ENCODE measurements at places on chromosomes 12 and 14.

- peaks cover 3% of the 10 kb centered on the region for H3K4me1 ChIP-seq
- no peak overlapping the region for H3K27ac ChIP-seq
- no peaks in the 10 kb centered on the region for H3K27me3 ChIP-seq
- DNase-seq, result no peak
Measured at GRCh38 chr14:58746261-58746660, 108.5 kb downstream of the DACT1 start.

DNA sequence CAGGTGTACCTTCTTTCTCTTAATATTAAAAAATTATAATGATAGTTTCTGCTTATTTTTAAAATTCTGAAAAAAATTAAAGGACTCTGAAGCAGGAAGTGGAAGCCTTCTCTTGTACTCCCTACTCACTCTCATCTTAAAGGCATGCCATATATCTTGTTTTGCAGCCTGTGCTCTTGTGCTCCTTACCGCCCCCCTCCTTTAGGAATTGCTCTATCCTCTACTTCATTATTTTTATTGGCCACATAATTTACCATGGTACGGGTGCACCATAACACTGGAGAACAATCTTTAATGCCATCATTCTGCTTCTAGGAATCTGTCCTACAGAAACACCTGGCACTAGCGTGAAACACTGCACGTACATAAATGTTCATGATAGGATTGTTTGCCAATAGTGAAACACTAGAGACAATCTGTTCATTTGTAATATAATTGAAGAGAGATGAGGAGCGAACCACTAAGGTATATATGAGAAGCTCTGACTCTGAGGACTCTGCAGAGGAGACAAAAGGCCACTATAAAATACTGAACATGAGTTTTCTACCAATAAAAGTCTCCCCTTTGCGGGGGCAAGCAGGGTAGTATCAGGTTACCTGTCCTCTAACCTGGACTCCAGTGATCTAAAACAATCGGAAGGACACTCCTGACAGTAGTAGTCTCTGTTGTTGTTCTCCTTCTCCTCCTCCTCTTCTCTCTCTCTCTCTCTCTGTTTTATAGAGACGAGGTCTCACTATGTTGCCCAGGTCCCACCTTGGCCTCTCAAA lies 6.3 kb upstream of the NYNRIN start:
- H3K36me3 ChIP-seq, result no peaks in the 10 kb centered on the region
- peaks cover 2% of the 10 kb centered on the region for H3K4me1 ChIP-seq
- H3K27ac ChIP-seq, result no peak overlapping the region
- no peak overlapping the region for H3K4me3 ChIP-seq
- no peaks in the 10 kb centered on the region for H3K27me3 ChIP-seq

GRCh38 chr14:100128688-100129087 lies 30.8 kb downstream of the DEGS2 start:
- H3K36me3 ChIP-seq, result no peaks in the 10 kb centered on the region
- no peaks in the 10 kb centered on the region for H3K27me3 ChIP-seq
- DNase-seq, result no peak
- no peak overlapping the region for H3K4me3 ChIP-seq
- H3K4me1 ChIP-seq, result no peaks in the 10 kb centered on the region

DNA sequence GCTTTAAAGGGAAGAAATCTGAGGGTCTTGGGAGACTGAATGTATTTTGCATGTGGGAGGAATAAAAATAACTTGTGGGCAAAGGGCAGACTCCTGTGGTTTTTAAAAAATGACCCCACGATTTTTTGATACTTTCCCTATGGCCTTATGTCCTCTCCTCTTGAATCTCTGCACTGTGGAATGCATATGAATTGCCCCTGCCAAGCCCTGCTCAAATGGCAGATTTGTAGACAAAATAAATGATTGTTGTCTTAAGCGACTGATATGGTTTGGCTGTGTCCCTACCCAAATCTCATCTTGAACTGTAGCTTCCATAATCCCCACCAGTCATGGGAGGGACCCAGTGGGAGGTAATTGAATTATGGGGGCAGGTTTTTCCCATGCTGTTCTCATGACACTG lies 223.8 kb downstream of the DACT1 start:
- H3K4me1 ChIP-seq, result peaks cover 10% of the 10 kb centered on the region
- no peaks in the 10 kb centered on the region for H3K36me3 ChIP-seq
- no peak for DNase-seq
- no peak overlapping the region for H3K27ac ChIP-seq

- H3K36me3 ChIP-seq, result no peaks in the 10 kb centered on the region
- no peak overlapping the region for H3K4me3 ChIP-seq
- H3K27me3 ChIP-seq, result no peaks in the 10 kb centered on the region
- no peak overlapping the region for H3K27ac ChIP-seq
- DNase-seq, result no peak
Measured at GRCh38 chr14:71237556-71237955, 330.3 kb downstream of the PCNX1 start.

GRCh38 chr14:89794096-89794495 lies 160.4 kb downstream of the EFCAB11 start:
- no peaks in the 10 kb centered on the region for H3K4me1 ChIP-seq
- no peak overlapping the region for H3K27ac ChIP-seq
- no peak for DNase-seq
- no peaks in the 10 kb centered on the region for H3K36me3 ChIP-seq

DNA sequence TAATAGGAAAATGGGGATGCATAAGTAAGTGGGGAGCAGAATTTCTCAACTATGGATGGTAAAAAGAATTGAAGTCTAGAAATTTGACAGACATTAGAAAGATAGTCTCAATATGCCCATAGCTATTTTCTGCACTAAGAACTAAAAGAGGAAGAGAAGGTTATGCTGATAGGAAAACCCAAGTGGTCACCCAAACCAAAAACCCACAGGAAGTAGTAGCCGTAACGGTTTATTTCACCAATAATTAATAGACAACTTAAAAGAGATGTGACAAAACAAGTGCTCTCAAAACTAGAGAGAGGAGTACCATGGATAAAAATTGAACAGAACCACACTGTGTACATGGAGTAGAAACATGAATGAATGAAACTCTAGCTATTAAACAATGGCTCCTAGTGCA lies 295.4 kb downstream of the FSCB start:
- H3K36me3 ChIP-seq, result no peaks in the 10 kb centered on the region
- DNase-seq, result no peak
- H3K4me3 ChIP-seq, result no peak overlapping the region
- no peaks in the 10 kb centered on the region for H3K27me3 ChIP-seq
- no peaks in the 10 kb centered on the region for H3K4me1 ChIP-seq

DNA sequence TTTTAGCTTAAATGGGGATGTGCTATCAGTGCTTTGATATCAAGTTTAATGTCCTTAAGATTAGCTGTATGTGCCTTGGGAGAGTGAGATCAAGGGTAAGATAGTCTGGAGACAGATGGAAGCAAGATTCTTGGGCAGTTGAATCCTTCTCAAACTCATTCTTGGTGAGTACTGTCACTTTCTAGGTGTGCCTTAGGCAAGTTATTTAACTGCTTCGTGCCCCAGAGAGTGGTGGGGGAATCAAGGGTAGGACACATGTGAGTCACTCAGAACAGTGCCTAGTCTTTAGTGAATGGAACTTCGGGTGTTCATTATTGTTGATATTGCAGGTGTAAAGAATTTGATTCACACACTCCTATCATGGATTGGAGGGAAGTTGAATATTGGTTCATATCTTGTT lies 803.7 kb downstream of the DIO2 start:
- no peak for DNase-seq
- H3K4me1 ChIP-seq, result no peaks in the 10 kb centered on the region
- no peak overlapping the region for H3K4me3 ChIP-seq
- no peak overlapping the region for H3K27ac ChIP-seq
- no peaks in the 10 kb centered on the region for H3K27me3 ChIP-seq
- H3K36me3 ChIP-seq, result no peaks in the 10 kb centered on the region

DNA sequence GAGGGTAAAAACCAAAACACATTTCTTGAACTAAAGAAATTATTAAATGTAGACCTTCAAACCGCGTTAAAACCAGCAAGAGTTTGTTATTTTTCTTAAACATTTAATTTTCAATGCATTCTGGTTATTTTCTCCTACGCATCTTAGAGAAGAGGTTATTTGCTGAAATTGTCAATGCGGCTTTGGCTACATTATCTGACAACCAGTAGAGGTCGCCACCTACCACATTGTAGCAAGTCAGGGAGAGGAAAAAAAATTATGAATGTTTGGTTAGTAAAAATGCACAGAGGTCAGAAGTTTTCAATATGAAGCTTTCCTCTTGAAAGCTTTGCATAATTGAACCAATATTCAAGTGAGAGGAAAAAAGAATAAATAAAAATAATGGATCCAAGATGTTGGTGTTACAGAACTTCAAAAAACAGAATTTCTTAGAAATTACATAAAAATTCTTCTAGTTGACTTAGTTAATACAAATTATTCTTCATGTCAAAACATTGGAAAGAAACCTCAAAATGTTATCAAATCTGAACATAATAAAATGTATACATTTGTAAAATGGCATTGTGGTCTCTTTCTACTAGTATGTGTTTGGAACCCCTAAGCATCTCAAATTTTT lies 159.4 kb upstream of the TMTC2 start:
- H3K4me3 ChIP-seq, result no peak overlapping the region
- no peak for DNase-seq
- H3K27me3 ChIP-seq, result no peaks in the 10 kb centered on the region
- no peak overlapping the region for H3K27ac ChIP-seq

GRCh38 chr14:93009471-93010129 lies 86.7 kb downstream of the CHGA start:
- H3K4me3 ChIP-seq, result no peak overlapping the region
- H3K4me1 ChIP-seq, result peaks cover 34% of the 10 kb centered on the region
- H3K27me3 ChIP-seq, result no peaks in the 10 kb centered on the region
- no peak for DNase-seq
- H3K27ac ChIP-seq, result no peak overlapping the region

DNA sequence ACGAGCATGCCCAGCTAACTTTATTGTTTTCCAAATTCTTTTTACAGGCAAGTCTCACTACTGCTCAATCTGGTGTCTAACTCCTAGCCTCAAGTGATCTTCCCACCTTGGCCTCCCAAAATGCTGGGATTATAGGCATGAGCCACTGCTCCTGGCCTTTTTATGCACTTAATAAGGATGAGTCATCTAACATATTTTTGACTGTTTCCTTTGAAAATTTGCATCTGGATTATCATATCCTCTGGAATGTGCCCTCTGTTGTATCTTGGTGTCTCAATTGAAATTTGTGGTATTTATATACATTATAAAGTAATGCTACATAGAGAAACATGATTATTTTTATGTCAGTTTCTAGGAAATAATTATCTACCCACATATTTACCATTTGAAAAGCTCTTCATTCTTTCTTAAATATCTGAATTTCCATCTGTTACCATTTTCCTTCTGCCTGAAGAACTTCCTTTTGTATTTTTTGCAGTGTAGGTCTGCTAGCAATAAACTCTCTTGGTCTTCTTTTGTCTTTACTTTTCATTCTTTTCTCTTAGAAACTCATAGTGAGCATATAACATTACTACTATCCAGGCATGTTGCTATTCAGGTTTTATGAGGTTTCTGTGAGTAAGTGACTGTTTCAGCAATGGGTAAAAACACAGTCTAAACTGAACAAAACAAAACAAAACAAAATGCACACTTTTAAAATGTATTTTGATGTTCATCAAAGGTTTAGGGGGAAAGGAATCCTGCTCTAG lies 52.8 kb upstream of the CNOT2 start:
- no peak for DNase-seq
- no peak overlapping the region for H3K27ac ChIP-seq
- no peaks in the 10 kb centered on the region for H3K27me3 ChIP-seq
- no peak overlapping the region for H3K4me3 ChIP-seq
- no peaks in the 10 kb centered on the region for H3K36me3 ChIP-seq
- no peaks in the 10 kb centered on the region for H3K4me1 ChIP-seq

GRCh38 chr12:64568298-64568697 lies 42.0 kb upstream of the RASSF3 start:
- no peak overlapping the region for H3K27ac ChIP-seq
- H3K4me1 ChIP-seq, result peaks cover 15% of the 10 kb centered on the region
- no peaks in the 10 kb centered on the region for H3K27me3 ChIP-seq
- no peaks in the 10 kb centered on the region for H3K36me3 ChIP-seq

DNA sequence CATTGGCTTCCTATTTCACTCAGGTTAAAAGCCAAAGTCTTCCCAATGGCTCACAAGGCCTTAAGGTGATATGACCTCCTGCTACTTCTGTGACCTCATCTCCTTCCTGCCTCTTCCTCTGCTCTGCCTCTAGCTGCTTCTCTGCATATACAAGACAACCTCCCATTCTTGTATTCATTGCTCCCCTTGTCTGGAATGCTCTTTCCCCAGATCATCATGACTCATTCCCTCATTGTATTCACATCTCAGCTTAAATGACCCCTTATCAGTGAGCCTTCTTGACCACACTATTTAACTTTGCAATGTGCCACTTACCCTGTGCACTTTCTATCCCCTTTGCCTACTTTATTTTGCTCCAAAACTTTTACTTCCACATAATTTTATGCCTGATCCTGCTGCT lies 90.2 kb downstream of the PPP1R12A start:
- H3K36me3 ChIP-seq, result no peaks in the 10 kb centered on the region
- DNase-seq, result no peak
- no peaks in the 10 kb centered on the region for H3K27me3 ChIP-seq
- peaks cover 10% of the 10 kb centered on the region for H3K4me1 ChIP-seq
- H3K27ac ChIP-seq, result no peak overlapping the region

DNA sequence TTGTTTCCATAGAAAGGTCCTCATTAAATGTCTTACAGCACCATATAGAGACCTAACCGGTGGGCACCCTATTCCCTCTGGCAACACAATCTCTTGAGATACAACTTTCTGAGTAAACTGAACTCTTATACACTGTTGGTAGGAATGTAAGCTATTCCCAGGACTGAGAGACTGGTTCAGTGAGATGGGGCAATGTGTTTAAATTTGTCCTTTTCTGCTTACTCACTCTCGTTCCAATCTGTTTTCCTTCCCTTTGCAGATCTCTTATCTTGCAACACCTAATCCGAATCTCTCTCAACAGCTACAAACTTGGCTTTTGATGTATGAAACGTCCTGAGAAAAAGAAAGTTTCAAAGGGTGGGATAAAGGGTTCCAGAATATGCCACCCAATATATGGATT lies 26.1 kb upstream of the ETV6 start:
- H3K4me1 ChIP-seq, result no peaks in the 10 kb centered on the region
- no peaks in the 10 kb centered on the region for H3K36me3 ChIP-seq
- H3K27ac ChIP-seq, result no peak overlapping the region

DNA sequence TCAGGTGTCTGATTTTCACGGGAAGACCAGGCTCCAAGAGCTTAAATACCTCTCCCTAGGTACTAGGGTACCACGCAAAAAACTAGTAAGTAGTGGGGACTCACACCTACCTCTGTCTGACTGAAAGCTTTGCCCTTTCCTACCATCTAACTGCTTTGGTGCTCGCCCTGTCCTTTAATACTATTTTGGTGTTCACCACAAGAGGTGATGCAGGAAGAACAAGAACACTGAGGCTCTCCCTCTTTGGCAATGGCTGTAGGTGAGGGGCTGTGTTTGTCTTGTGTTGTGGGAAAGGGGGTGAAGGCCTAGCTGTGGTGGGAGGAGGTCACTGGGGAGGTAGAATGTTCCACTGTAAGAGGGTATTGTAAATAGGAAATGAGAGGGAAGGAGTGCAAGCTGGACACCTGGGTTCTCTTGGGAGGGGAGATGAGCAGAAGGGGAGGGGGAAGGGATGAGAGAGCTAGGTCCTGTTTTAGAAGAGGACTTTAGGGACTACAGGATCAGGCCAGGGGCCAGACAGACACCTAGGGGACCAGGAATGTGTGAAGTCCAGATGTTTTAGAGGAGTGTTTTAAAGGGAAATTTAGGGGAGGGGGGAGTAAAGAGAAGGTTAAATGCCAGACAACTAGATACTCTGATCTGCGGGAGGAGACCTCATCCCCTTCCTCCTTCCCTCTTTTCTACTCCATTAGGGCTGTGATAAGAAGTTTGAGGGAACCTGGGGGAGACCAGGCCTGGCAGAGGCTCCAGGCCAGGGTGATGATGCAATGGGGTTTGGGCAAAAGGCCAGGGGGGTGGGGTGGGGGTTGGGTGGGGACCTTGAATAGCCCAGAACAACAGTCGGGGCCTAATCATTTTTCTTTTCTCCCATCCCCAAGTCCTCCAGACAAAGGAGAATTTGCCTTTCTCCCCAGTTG lies 2.1 kb downstream of the ITGA5 start:
- H3K36me3 ChIP-seq, result no peaks in the 10 kb centered on the region
- peak; percentile 71 for DNase-seq
- H3K27me3 ChIP-seq, result no peaks in the 10 kb centered on the region
- peaks cover 21% of the 10 kb centered on the region for H3K4me1 ChIP-seq
